ENCODE measurements at places on chromosomes 2 and 18.

DNA sequence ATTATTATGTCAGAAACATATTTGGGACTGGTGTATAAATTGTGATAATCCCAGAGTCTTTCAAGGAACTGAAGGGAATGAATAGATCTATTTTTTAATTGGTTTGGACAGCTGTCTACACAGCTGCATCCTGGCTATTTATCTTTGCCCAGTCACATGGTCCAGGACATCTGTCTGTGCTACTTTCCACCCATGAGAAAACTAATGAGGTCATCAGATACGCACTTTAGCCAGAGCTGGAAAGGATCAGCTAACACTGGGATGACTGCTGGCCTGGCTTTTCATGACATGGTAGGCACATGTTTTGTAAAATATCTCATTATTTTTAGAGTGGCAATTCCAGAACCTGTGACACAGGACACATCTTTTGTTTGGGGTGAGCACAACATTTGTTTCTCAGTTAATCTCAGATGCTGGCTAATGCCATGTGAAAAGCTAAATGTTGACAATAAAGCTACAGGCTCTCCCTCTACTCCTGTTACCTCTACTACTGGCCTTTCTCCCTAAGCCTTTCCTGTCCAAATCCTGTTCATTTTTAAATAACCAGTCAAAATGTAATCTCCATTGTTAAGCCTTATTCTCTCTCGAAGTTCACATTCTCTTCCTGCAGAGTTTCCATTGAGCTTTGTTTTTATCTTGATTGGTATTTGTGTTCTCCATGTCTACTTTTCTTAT, 500.7 kb downstream of the RIT2 start:
- no peak for DNase-seq

GRCh38 chr2:96955762-96956161, 30.6 kb downstream of the FAM178B start:
- DNase-seq: no peak

GRCh38 chr18:35075132-35075531, 33.9 kb downstream of the MAPRE2 start:
- no peak for DNase-seq

- no peak for DNase-seq
Measured at GRCh38 chr2:131365452-131365851, 1.5 kb upstream of the RAB6D start.

DNA sequence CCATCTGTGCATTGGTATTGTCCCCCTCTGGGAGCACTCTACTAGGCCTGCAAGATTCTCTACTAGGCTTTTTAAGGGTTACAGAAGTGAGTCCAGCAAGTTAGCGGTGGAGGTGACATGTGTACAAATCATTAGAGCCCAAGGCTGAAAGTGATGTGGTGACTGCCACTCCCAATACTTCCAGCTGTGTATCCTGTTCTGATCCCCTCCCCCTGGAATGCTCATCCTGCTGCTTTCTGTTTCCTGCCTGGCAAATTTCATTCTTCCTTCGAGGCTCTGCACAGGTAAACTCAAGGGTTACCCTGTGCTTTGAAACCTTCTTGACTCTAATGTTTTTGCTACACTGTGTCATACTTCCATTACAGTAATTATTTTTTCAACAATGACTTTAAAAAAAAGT, 258.5 kb upstream of the REV1 start:
- DNase-seq: no peak

DNA sequence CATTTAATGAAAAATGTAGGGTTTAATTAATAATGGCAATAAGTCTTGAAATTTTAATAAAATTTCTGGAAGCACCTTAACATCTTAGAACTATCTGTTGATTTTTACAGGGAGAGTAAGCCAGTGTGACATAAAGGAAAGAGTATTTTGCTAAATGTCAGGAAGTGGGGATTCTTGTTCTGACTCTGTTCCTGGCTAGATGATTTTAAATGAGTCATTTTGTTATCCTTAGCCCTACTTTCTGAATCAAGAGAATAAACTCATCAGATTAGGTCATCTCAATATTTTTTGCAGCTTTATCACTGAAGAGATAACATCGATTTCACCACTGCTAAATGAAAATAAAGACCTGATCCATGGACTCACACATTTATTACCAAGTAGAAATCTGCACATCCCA, 377.5 kb upstream of the CYRIA start:
- DNase-seq: peak; percentile 72

GRCh38 chr2:142881619-142882018, 4.2 kb downstream of the KYNU start:
- no peak for DNase-seq

DNA sequence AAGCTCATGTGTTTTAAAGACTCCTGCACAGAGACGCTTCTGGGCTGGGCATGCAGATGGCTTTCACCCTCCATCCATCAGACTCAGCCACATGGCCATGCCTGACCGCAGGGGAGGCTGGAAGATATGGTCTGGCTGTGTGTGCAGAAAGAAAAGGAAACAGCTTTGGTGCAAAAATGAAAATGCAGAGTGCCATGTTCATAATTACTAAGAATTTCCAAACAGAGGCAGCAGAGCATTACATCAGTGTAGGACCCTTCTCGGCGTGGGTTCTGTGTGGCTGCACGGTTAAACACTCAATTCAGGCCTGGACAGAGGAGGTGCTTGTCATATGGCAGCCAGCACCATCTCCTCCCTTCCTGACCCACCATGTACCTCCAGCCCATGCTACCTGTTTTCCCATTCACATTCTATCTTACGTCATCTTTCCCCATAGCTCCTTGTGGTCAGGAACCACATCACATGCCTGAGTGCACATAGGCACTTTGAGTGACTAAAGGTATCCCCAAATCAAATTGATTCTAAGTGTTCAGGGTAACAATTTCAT, 200.3 kb upstream of the ID2 start:
- DNase-seq: no peak

DNA sequence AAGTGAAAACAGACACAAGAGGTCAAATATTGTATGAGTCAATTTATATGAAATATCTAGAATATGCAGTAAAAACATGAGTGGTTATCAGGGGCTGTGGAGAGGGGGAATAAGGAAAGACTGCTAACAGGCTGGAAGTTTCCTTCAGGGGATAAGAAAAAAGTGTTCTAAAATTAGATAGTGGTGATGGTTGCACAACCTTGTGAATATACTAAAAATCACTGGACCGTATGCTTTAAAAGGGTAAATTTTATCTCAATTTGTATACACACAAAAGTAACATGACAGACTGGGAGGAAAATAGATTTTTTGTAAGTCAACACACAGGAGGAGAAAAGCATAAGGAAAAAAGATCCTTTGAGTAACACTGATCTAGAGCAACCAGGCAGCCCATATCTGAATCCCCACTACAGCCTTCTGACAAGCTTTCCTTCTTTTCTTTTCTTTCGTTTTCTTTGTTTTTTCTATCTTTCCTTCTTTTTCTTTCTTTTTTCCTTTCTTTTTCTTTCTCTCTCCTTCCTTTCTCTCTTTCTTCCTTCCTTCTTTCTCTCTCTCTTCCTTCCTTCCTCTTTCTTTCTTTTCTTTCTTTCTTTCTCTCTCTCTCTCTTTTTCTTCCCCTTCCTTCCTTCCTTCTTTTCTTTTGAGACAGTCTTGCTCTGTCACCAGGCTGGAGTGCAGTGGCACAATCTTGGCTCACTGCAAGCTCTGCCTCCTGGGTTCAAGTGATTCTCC, 95.4 kb downstream of the AAK1 start:
- peak; percentile 21 for DNase-seq

DNA sequence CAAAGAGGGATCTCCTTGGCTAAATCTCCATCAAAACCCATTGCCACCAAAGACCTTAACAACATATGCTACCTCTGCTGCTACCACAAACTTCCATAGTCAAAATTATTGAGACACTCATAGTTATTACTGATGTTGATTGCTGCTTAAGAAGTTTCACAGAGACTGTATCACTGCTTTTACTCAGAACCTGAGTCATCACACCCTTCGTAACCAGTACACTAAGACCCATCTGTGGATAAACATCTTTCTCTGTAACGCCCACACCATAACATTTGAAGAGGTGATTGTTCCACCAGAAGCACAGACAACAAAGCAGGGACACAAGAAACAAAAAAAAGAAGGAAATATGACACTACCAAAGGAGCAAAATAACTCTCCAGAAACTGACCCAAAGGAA, 1563.1 kb downstream of the LRP1B start:
- no peak for DNase-seq

- peak; percentile 4 for DNase-seq
Measured at GRCh38 chr18:54878659-54879358, 50.5 kb downstream of the RAB27B start.

GRCh38 chr2:201182650-201183364, at the start of gene CASP10:
Gene CASP10 (plus strand): TSS chr2:201183141. CDS start chr2:201185778, 2,637 bp downstream.
- peak; percentile 13 for DNase-seq

DNA sequence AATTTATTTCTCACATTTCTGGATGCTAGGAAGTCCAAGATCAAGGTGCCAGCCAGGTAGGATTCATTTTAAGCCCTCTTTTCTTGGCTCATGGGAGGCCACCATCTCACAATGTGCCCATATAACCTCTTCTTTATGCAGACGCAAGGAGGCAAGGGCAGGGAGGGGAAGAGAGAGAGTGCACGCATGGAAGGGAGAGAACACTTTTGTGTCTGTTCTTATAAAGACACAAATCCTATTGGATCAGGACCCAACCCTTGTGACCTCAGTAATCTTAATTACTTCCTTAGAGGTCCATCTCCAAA, 32.5 kb downstream of the CMPK2 start:
- DNase-seq: no peak

DNA sequence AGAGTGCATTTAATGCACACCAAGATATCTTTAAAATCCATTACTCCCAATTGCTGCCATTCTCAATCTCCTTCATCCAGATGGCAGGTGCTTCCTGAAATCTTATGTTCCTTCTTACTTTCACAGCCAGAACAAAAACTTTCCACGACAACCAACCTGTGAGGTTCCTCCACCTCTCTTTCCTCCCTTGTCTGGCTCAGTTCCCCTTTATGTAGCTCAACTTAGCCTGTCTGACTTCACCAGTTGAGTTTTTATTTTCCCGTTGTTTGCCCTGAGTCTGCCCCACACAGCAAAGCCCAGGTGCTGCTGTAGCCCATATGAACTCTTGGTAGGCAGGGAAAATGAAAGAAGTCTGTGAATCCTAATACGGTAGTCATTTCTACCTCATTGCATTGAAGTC, 112.5 kb downstream of the MREG start:
- no peak for DNase-seq

DNA sequence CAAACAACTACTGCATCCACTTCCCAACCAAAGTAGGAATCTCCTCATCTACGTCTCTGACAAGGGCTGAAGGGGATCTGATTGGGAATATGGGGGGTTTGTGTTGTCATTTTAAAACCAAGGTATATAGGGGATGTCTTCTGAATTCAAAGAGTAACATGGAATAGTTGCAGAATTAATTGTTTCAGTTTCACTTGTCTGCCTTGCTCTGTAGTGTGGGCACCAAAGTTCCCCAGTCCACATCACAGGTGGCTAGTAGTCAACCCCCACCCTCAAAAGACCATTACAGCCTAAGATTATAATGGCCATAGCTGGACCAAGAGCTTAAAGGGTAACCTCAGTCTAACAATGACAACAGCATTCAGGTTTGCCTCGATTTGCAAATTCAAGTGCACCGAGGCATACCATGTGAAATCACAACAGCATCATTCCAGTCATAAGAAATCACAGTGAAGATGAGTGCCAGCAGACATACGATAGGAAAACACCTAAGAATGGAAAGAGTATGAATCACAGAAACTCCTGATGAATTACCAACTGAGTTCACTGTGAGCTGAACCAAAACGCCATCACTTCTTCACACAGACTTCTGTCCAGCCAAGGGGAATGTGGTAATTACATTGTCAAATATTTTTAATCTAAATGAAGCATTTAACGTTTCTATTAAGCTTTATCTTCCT, 52.4 kb downstream of the MYO5B start:
- no peak for DNase-seq

GRCh38 chr18:51235009-51235789, 37.7 kb upstream of the MEX3C start:
- peak; percentile 87 for DNase-seq

GRCh38 chr18:26978812-26979341, 113.4 kb upstream of the AQP4 start:
- no peak for DNase-seq

GRCh38 chr18:38563396-38563980, 997.9 kb upstream of the CELF4 start:
- DNase-seq: no peak

DNA sequence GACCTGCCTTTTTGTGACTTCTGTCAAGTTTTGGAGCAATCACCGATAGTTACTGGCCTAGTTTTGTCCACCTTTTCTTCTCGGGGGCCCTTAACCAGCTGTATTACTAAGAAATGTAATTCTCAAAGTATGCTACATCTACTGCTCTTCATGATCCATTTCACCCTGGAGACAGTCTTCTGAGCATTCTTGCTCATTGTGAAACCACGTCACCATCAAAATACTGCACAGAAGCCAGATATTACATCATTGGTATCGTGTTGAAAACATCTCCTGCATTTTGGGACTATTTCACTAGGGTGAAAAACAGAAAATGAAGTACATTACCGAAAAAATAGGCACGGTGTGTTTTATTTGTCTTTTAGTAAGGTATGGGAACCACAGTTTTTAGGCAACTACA, 11.7 kb downstream of the LYPD6B start:
- DNase-seq: peak; percentile 61

GRCh38 chr2:27049422-27050280, 1.8 kb upstream of the AGBL5 start:
- no peak for DNase-seq

- peak; percentile 81 for DNase-seq
Measured at GRCh38 chr2:51722311-51722710, 690.4 kb upstream of the NRXN1 start.

DNA sequence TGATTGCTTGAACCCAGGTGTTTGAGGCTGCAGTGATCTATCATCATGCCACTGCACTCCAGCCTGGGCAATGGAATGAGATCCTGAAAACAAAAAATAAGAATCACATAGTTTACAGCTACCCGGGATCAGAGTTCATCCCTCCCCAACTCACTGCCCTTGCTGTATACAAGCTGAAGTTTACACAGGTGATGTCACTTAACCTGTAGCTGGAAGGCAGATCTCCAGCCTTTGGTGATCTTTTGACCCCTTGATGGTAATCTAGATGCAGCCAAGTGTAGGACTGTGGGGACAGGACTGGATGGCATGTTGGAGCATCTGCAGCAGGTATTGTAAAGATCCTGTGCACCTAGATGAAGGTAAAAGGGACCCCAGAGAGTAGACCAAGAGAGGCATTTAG, 66.7 kb upstream of the SLC14A2 start:
- no peak for DNase-seq

- DNase-seq: no peak
Measured at GRCh38 chr18:9905401-9905922, 8.4 kb upstream of the VAPA start.

DNA sequence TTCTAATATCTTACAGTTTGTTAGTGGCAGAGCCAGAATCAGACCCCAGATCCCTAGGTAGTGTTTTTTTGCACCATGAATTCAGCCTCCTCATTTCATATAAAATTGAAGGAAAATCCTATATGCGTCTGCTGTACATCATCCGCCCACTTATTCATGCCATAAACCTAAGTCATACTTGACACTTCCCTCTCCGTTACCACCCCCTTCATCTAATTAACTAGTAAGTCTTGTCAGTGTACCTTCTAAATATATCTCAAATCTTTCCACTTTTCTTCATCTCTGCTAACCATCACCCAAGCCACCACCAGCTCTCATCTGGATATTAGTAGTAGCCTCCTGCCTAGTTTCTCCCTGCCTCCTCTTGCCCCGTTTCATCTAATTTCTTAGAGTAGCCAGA, 248.7 kb upstream of the SIX3 start:
- DNase-seq: no peak

Data from fibroblast of skin of back (primary cell).